ENCODE measurements at places on chromosomes 1 and 21.

DNA sequence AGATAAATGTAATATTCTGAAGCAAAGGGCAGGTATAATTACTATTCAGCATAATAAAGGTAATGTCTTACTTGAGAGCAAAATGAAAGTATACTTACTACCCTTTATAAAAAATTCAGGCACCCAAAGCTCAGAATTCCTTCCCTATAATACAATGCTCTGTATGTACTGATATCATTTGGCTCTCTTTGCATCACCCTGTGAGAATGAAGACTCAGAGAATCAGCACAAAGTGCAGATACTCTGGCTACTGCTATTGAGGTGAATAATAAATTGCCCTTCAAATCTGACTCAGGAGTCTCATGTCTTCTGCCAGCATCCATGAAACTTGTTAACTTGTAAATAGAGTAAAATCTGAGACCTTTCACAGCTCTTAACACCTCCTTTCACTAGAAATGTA lies 108.5 kb upstream of the KCTD3 start:
- no peak for DNase-seq

- no peak for DNase-seq
These were observed 100.1 kb downstream of the ATF6 start for GRCh38 chr1:161866241-161866640.

GRCh38 chr1:101241485-101242225 lies 4.8 kb downstream of the S1PR1 start:
- no peak for DNase-seq

- DNase-seq = no peak
These were observed 162.2 kb downstream of the DSCAM start for GRCh38 chr21:40684726-40685125.

- DNase-seq = no peak
These were observed 70.8 kb downstream of the ST6GALNAC3 start for GRCh38 chr1:76145332-76145731.

GRCh38 chr1:117654493-117655219 lies 48.8 kb downstream of the TENT5C start:
- no peak for DNase-seq

- DNase-seq = no peak
These were observed 22.0 kb downstream of the CNST start for GRCh38 chr1:246588159-246588721.

All from stimulated activated CD4-positive, alpha-beta T cell treated with anti-CD3 and anti-CD28 coated beads, TNF-alpha, amount 100 ng/mL, for 1 hour (primary cell).